Activated CD4-positive, alpha-beta memory T cell treated with anti-CD3 and anti-CD28 coated beads for 36 hours (primary cell): ENCODE measurements at places on chromosomes 5 and 9. TPM values are rescaled to one million over a fixed set of nuclear protein-coding genes. Genes with fewer than 3 reads are reported as not detected.

GRCh38 chr5:139878093-139878492 lies 82.5 kb downstream of the PSD2 start:
- no peaks in the 10 kb centered on the region for H3K36me3 ChIP-seq
- H3K4me1 ChIP-seq: no peaks in the 10 kb centered on the region
- peaks cover 5% of the 10 kb centered on the region for H3K27me3 ChIP-seq
- no peak overlapping the region for H3K27ac ChIP-seq
- DNase-seq: no peak

The C1QTNF2 gene
- not detected for total RNA-seq

- H3K36me3 ChIP-seq: peaks cover 42% of the 10 kb centered on the region
- no peaks in the 10 kb centered on the region for H3K4me1 ChIP-seq
- no peak for DNase-seq
- no peak overlapping the region for H3K27ac ChIP-seq
- H3K27me3 ChIP-seq: no peaks in the 10 kb centered on the region
These were observed 17.5 kb downstream of the IPPK start for GRCh38 chr9:92652461-92652860.

- H3K27ac ChIP-seq: no peak overlapping the region
- no peaks in the 10 kb centered on the region for H3K4me1 ChIP-seq
- H3K4me3 ChIP-seq: no peak overlapping the region
- no peak for DNase-seq
These were observed 110.4 kb upstream of the SEMA6A start for GRCh38 chr5:116685069-116685468.

DNA sequence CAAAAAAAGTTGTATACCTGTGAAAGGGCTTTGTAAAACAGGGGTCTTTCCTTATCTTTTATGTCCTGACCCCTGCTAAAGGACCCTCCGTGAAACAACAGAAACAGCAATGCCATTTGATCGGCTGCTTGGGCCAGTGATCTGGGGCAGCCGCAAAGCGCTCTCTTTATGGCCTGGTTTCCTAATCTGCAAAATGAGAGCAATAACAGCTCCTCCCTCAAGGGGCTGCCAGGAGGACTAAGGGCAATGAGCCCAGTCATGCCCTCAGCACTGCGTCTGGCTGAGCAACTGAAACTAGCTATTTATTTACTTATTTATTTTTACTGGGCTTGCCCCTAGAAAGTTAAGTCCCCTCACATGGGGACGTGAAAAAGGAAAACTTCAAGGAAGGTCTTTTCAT lies 18.3 kb downstream of the CMBL start:
- peaks cover 7% of the 10 kb centered on the region for H3K4me1 ChIP-seq
- H3K27ac ChIP-seq: no peak overlapping the region
- no peaks in the 10 kb centered on the region for H3K27me3 ChIP-seq
- H3K36me3 ChIP-seq: no peaks in the 10 kb centered on the region

- no peak for DNase-seq
- H3K27ac ChIP-seq: no peak overlapping the region
- peaks cover 63% of the 10 kb centered on the region for H3K4me1 ChIP-seq
- H3K36me3 ChIP-seq: no peaks in the 10 kb centered on the region
These were observed 9.2 kb upstream of the IL12B start for GRCh38 chr5:159339460-159339859.

DNA sequence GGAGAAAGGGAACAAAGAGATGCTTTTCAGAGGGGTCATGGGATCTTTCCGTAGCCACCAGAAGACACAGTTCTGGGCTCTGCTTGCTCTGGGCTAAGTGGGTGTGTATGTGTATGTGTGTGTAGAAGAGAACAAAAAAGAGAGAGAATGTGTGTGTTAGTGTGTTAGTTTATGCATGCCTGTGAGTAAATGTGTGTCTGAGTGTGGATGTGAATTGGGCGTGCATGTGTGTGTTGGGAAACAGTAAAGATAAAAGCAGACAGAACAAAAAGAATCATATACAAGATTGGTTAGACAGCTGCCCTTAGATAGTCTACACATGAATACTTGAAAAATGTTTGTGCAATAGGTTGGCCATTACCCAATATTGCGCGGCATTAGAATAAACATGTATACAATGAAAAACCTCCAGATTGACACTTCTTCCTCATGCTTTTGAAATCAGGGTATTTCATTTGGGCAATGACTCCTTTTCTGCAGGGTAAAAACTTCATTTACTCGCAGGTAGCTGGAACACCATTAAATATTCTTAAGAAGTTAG lies 36.5 kb upstream of the HSPA9 start:
- peaks cover 40% of the 10 kb centered on the region for H3K27me3 ChIP-seq
- H3K36me3 ChIP-seq: no peaks in the 10 kb centered on the region
- H3K4me3 ChIP-seq: no peak overlapping the region
- H3K4me1 ChIP-seq: peaks cover 9% of the 10 kb centered on the region

GRCh38 chr5:158857976-158858375 lies 241.7 kb downstream of the EBF1 start:
- no peak overlapping the region for H3K27ac ChIP-seq
- H3K4me3 ChIP-seq: no peak overlapping the region
- DNase-seq: no peak
- H3K27me3 ChIP-seq: peaks cover 11% of the 10 kb centered on the region

- no peak overlapping the region for H3K27ac ChIP-seq
- H3K27me3 ChIP-seq: peaks cover 1% of the 10 kb centered on the region
- H3K36me3 ChIP-seq: no peaks in the 10 kb centered on the region
- no peak overlapping the region for H3K4me3 ChIP-seq
These were observed 41.5 kb downstream of the ALDH1A1 start for GRCh38 chr9:72911247-72911775.

GRCh38 chr5:176836811-176837706 lies 26.7 kb downstream of the UNC5A start:
- no peak overlapping the region for H3K4me3 ChIP-seq
- H3K27ac ChIP-seq: no peak overlapping the region
- H3K27me3 ChIP-seq: peaks cover 27% of the 10 kb centered on the region
- no peaks in the 10 kb centered on the region for H3K36me3 ChIP-seq

DNA sequence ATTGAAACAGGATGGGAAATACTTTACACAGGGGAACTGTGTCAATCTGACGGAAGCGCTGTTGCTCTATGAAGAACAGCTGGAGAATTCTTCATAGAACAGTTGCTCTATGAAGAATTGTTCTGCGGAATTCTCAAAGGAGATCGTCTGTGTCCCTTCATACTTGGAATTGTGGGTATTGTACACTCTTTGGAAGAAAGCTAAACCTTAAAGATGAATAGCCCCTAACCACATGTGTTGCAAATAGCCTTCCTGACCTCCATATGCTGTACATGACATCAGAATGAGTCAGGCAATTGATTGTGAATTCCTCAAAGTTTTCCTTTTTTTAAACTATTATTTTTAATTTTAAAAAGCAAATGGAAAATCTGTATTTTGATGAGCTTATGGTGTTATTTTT lies 15.6 kb downstream of the NIM1K start:
- DNase-seq: no peak
- no peak overlapping the region for H3K27ac ChIP-seq
- H3K27me3 ChIP-seq: peaks cover 23% of the 10 kb centered on the region
- no peaks in the 10 kb centered on the region for H3K36me3 ChIP-seq
- no peaks in the 10 kb centered on the region for H3K4me1 ChIP-seq

The PCDHGA12 gene
- 0.07 TPM for total RNA-seq

- no peak overlapping the region for H3K27ac ChIP-seq
- no peaks in the 10 kb centered on the region for H3K27me3 ChIP-seq
- peaks cover 4% of the 10 kb centered on the region for H3K36me3 ChIP-seq
- H3K4me1 ChIP-seq: no peaks in the 10 kb centered on the region
- no peak overlapping the region for H3K4me3 ChIP-seq
These were observed 108.1 kb downstream of the MED27 start for GRCh38 chr9:131971482-131972074.

DNA sequence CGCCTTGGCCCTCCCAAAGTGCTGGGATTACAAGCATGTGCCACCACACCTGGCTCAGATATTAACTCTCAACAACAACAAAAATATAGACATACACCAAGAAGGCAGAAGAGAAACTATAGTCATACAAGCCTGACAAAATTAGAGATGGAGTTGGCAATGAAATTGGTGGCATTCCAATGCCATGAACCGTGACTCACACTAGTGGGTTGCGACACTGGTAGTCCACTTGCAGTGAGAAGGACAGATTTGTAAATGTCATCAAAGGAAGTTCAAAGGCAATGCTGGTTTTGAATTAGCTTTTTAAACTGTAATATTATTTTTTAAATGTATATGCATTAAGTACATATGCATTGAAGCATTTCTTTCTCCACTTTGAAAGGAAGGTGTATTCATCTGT lies 8.5 kb upstream of the DNAJC25 start:
- no peak overlapping the region for H3K4me3 ChIP-seq
- DNase-seq: no peak
- no peaks in the 10 kb centered on the region for H3K36me3 ChIP-seq
- H3K4me1 ChIP-seq: no peaks in the 10 kb centered on the region

- DNase-seq: no peak
- H3K27me3 ChIP-seq: peaks cover 14% of the 10 kb centered on the region
- no peaks in the 10 kb centered on the region for H3K36me3 ChIP-seq
- H3K4me1 ChIP-seq: no peaks in the 10 kb centered on the region
- H3K4me3 ChIP-seq: no peak overlapping the region
- H3K27ac ChIP-seq: no peak overlapping the region
These were observed 33.8 kb upstream of the CER1 start for GRCh38 chr9:14756291-14756690.

- no peak overlapping the region for H3K27ac ChIP-seq
- no peak overlapping the region for H3K4me3 ChIP-seq
- H3K36me3 ChIP-seq: no peaks in the 10 kb centered on the region
These were observed 115.6 kb downstream of the TRPM6 start for GRCh38 chr9:74772121-74772520.

GRCh38 chr5:174300118-174300940 lies 254.8 kb downstream of the NSG2 start:
- DNase-seq: no peak
- H3K27ac ChIP-seq: no peak overlapping the region
- peaks cover 9% of the 10 kb centered on the region for H3K27me3 ChIP-seq
- H3K4me1 ChIP-seq: no peaks in the 10 kb centered on the region
- H3K36me3 ChIP-seq: no peaks in the 10 kb centered on the region

- H3K4me1 ChIP-seq: no peaks in the 10 kb centered on the region
- H3K27ac ChIP-seq: no peak overlapping the region
- no peaks in the 10 kb centered on the region for H3K27me3 ChIP-seq
These were observed 407.1 kb upstream of the TRPC7 start for GRCh38 chr5:136772491-136772890.

DNA sequence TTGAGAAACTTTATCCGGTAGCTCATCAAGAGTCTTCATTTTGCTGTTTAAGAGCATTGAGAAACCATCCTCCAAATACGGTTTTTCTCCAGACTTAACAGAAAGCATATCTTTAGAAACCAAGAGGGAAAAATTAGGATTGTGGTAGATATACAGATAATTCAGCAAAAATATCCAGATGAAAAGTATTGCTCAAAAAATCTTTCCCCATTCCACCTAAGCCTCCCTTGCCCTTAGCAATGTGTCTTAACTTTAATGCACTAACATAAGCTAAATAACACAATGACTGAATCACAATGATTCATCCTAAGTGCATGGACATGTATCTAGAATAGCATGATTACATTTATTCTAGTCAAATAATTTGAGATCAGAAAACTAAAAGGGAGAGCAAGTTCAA lies 130.3 kb upstream of the TARS1 start:
- H3K4me3 ChIP-seq: no peak overlapping the region
- no peaks in the 10 kb centered on the region for H3K36me3 ChIP-seq
- peaks cover 4% of the 10 kb centered on the region for H3K27me3 ChIP-seq
- no peaks in the 10 kb centered on the region for H3K4me1 ChIP-seq

GRCh38 chr5:56763711-56764466 lies 51.5 kb upstream of the MAP3K1 start:
- no peak overlapping the region for H3K27ac ChIP-seq
- H3K36me3 ChIP-seq: no peaks in the 10 kb centered on the region
- peaks cover 6% of the 10 kb centered on the region for H3K4me1 ChIP-seq

The BARHL1 gene
- not detected for total RNA-seq

GRCh38 chr9:6609497-6610016 lies 36.0 kb downstream of the GLDC start:
- no peaks in the 10 kb centered on the region for H3K27me3 ChIP-seq
- no peak for DNase-seq
- no peak overlapping the region for H3K4me3 ChIP-seq
- H3K27ac ChIP-seq: no peak overlapping the region

The GAS1 gene
- 0.31 TPM for total RNA-seq

- H3K36me3 ChIP-seq: peaks cover 23% of the 10 kb centered on the region
- H3K27me3 ChIP-seq: no peaks in the 10 kb centered on the region
- peaks cover 86% of the 10 kb centered on the region for H3K4me1 ChIP-seq
- H3K4me3 ChIP-seq: peak overlapping the region; percentile 28
- H3K27ac ChIP-seq: peak overlapping the region; percentile 93
These were observed 65.7 kb upstream of the TNFAIP8 start for GRCh38 chr5:119290161-119290569.

DNA sequence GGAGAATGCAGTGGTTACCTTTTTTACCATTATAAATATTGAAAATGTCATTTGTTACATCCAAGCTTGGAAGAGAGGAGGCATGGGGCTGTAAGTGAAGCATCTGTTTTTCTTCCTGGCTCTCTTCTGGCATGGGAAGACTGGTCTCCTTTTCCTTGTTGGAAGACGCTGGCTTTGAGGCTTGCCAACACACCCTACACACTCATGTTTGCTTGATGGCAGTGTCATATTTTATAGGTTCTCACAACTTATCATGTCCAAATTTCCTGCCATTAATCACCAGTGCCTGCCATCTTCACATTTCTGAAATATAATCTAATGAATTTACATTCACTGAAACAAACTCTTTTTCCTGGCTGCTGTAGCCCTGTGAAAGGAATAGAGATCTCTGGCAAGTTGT lies 252.9 kb downstream of the MAN2A1 start:
- no peaks in the 10 kb centered on the region for H3K36me3 ChIP-seq
- H3K4me1 ChIP-seq: peaks cover 21% of the 10 kb centered on the region
- peaks cover 3% of the 10 kb centered on the region for H3K27me3 ChIP-seq
- no peak overlapping the region for H3K4me3 ChIP-seq
- H3K27ac ChIP-seq: no peak overlapping the region

GRCh38 chr5:65055938-65056337 lies 287.2 kb downstream of the CWC27 start:
- peaks cover 3% of the 10 kb centered on the region for H3K4me1 ChIP-seq
- no peaks in the 10 kb centered on the region for H3K36me3 ChIP-seq
- H3K4me3 ChIP-seq: no peak overlapping the region
- H3K27me3 ChIP-seq: no peaks in the 10 kb centered on the region

The GFI1B gene
- total RNA-seq: not detected

The KCNV2 gene
- total RNA-seq: not detected

DNA sequence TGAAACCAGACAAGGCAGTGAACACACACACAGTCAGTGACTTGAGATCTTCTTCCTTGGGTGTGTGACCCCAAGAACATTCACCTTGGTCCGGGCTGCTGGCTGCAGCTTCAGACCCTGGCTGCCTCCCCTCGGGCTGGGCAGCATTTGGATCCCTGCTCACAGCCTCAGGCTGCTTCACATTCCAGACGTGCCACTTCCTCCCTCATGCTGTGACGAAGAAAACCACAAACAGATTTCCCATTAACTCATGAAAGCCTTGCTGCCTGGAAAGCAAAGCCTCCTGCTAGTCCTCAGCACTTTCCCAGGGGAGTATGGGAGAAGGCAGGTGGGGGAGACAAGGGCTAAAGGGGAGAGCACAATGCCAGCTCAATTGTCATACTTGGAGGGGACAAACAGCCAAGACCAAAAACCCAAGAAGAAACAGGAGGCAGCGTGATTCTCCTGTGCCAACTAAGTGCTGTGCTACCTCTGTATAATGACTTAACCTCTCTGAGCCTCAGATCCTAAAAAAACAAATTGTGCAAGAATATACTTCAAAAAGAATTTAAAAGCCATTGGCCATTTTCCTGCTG lies 594.6 kb upstream of the BRINP1 start:
- no peak overlapping the region for H3K27ac ChIP-seq
- H3K4me3 ChIP-seq: no peak overlapping the region
- H3K27me3 ChIP-seq: peaks cover 2% of the 10 kb centered on the region
